A549 treated with GW870086 at 1 μM for 4 hours (cell line): ENCODE measurements at places on chromosomes 13 and 19. TPM values are rescaled to one million over a fixed set of nuclear protein-coding genes. Genes with fewer than 3 reads are reported as not detected.

KDELR1 gene
- total RNA-seq, result 349 to 445 TPM (median 427 TPM) in 5 replicates

POLD1 gene
- 48.9 to 76.4 TPM (median 72.2 TPM) in 5 replicates for total RNA-seq

CD33 gene
- not detected in 5 replicates for total RNA-seq

ZNF135 gene
- total RNA-seq, result not detected in 5 replicates

APOC4 gene
- not detected in 5 replicates for total RNA-seq

CERS1 gene
- 3.2 to 5.8 TPM (median 5.0 TPM) in 5 replicates for total RNA-seq

TMPRSS9 gene
- total RNA-seq, result 0.03 to 0.42 TPM in 2 of 5 replicates, not detected in the others

SERPINE3 gene
- total RNA-seq, result not detected in 5 replicates

GIPR gene
- 2.4 to 5.1 TPM (median 3.9 TPM) in 5 replicates for total RNA-seq

OR7C1 gene
- not detected in 5 replicates for total RNA-seq

FPR3 gene
- total RNA-seq, result not detected in 5 replicates

LRG1 gene
- total RNA-seq, result 0.08 to 0.41 TPM (median 0.11 TPM) in 4 of 5 replicates, not detected in the other

GNG8 gene
- total RNA-seq, result not detected in 5 replicates

GAS6 gene
- total RNA-seq, result 7.3 to 9.5 TPM (median 8.6 TPM) in 5 replicates

ZNF91 gene
- total RNA-seq, result 0.10 to 0.66 TPM (median 0.31 TPM) in 5 replicates

PSG7 gene
- 0.07 TPM in 1 of 5 replicates, not detected in the others for total RNA-seq

PRODH2 gene
- 0.18 to 0.80 TPM (median 0.29 TPM) in 5 replicates for total RNA-seq

SLC6A16 gene
- total RNA-seq, result 0.62 to 1.6 TPM (median 0.81 TPM) in 5 replicates
